ENCODE measurements at places on chromosomes 11 and 22.

DNA sequence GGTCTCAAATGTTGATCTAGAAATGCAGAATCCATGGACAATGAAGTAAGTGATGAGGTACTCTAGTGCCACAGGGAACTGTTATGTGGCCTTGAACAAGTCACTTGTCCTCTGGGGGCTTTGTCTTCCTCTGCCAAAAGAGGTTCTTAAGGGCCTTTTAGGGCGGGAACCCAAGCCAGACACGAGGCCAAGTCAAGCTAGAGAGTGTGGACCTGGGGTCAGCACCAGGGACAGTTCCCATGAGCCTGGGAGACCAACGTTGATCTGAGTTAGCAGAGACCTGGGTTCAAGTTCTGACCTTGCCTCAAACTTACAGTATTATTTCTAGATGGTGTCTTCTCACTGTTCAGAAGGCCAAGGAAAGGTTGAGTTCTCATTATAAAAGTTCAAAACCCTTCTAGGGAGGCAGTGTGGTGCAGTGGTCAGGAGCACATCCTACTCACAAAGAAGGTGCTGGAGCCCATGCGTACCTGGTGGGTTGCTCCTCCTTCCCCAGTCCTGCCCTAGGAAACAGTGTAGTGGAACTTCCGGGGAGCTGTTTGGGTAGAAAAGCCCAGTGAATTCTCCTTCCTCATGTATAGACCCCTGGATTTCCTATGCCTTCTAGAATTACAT, 121.5 kb downstream of the CHST1 start:
- no peak for DNase-seq

DNA sequence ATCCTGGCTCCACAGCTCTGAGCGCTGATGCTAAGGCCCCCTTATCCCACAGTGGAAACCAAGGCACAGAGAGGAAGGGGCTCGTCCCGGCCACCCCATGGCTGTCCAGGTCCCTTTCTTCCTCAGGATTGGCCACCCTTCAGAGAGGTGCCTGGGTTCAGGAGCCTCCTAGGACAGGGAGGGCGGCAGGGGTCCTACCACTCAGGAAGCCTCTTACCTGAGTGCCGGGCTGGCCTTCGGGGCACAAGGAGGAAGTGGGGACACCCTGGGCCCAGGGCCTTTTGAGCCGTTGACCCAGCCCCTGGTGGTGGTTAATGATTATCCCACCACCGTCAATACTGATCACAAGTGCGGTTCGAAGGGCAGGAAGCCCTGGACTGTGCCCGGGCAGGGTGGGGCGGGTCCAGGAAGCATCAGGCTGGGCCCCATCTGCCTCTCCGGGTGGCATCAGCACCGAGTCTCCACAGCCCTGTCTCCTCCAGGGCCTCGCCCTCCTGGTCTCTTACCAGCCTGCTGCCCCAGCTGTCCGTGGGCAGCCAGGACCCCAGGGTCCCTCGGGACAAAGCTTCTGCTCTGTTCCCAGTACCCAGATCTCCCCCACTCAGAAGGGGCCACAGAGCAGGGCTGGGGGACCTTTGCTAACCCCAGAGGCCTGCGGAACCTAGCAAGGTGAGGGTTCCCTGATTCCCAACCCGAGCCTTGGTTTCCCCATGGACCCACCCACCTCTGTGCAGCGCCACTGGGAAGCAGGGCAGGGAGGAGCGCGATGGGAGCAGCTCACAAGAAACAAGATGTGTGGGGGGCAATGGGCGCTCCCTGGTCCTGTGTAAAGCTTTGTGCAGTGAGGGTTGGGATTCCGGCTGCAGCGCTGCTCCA, 15.0 kb upstream of the EHD1 start:
- DNase-seq: no peak

GRCh38 chr11:131626788-131627187, 256.4 kb downstream of the NTM start:
- no peak for DNase-seq

GRCh38 chr22:38823076-38823475, 20.8 kb downstream of the NPTXR start:
- no peak for DNase-seq

DNA sequence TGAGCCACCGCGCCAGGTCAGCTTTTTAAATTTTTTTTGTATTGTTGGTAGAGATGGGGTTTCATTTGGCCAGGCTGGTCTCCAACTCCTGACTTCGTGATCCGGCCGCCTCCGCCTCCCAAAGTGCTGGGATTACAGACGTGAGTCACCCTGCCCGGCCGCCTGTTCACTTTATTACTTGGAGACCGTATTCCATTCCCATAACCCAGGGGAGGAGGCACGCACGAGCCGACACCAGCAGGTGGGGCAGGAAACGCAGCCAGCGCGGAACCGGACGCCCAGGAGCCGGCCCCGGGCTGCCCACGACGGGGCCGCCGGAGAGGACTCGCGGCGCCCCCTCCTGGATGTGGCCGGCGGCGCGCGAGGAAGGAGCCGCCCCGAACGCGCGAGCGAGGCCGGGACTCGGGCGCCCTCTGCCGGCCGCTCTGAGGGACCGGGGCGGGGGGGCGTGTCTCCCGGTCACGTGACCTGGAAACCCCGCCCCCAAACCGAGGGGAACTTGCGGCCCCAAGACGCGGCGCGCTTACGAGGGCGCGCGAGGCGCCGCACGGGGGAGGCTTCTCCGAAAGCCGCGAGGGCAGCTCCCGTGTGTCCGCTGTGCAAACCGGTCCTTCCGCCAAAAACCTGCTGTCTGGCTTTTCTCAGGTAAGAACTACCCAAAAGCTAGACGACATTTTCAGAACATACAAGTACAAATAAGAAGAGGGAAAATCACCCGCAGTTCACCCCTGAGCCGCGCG, 11.6 kb upstream of the RNH1 start:
- DNase-seq: peak; percentile 85
